ENCODE measurements at places on chromosomes 11 and 22.

GRCh38 chr11:9669954-9670353, 6.1 kb downstream of the SWAP70 start:
- no peak for DNase-seq

GRCh38 chr11:23211221-23211620, 350.9 kb upstream of the CCDC179 start:
- no peak for DNase-seq

GRCh38 chr11:32440916-32441315, 5.6 kb upstream of the WT1 start:
- no peak for DNase-seq

- no peak for DNase-seq
Observed at GRCh38 chr22:34236527-34236926, 316.3 kb upstream of the LARGE1 start.

DNA sequence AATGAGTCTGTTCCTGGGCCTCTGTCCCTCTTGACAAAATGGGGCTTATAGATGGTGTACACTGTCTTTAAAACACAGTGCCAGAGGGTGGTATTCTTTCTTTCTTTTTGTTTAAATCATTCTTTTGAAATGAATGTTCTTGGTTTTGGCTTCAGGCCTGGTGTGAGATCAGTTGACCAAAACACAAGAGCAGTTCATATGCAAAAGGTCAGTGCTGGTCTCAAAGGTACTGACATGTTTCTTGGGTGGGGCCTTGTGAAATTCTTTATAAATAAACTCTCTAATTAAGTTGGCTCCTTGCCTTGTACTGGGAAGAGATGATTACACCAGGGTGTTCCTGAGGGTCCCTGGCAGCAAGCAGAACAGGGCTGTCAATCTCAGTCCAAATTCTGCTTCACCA, 110.0 kb downstream of the FBXO7 start:
- DNase-seq, result no peak

DNA sequence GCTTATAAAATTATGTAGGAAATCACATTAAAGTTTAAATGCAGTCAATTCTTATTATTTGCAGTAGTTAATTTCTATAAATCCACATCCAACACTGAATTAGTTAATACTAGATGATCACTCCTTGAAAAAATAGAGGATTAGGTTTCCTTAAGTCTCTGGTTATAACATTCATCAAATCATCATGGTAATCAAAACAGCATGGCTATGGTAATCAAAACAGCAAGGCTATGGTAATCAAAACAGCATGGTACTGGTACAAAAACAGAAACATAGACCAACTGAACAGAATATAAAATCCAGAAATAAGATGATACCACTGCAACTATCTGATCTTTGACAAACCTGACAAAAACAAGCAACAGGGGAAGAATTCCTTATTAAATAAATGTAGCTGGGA, 814.6 kb upstream of the CCDC179 start:
- DNase-seq, result no peak

- no peak for DNase-seq
Observed at GRCh38 chr11:13329670-13330356, 52.2 kb downstream of the BMAL1 start.
